Muscle of leg (tissue), 16 donors: ENCODE measurements at places on chromosomes 4 and X.

DNA sequence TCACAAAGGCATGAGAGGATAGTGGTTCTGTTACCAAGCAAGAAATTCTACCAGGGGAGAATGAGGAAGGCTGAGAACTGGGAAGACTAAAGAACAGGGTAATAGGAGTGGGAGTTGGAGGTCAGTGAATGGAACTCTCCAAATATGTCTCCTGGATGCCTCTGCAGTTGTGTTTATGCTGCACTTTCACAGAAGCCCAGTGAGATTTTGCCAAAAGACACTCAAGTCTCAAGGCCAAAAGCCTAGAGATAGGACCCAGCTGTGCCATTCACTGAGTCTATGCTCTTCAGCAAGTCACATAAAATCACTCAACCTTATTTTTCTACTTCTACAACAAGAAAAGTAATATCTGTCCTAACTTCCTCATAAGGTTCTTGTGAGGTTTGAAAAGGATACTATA lies 285.4 kb downstream of the UNC5C start:
- H3K36me3 ChIP-seq, result no peaks in the 10 kb centered on the region
- no peaks in the 10 kb centered on the region for H3K4me1 ChIP-seq
- no peak overlapping the region for H3K27ac ChIP-seq

GRCh38 chr4:102642631-102643298 lies 118.0 kb downstream of the MANBA start:
- H3K4me3 ChIP-seq, result no peak overlapping the region
- no peaks in the 10 kb centered on the region for H3K27me3 ChIP-seq
- peak; percentile 73 for DNase-seq
- H3K36me3 ChIP-seq, result peaks cover 5% of the 10 kb centered on the region
- H3K27ac ChIP-seq, result peak overlapping the region; percentile 8

- H3K4me1 ChIP-seq, result peaks cover 5% of the 10 kb centered on the region
- H3K4me3 ChIP-seq, result no peak overlapping the region
- no peak overlapping the region for H3K27ac ChIP-seq
- no peaks in the 10 kb centered on the region for H3K36me3 ChIP-seq
These were observed 33.3 kb upstream of the HPF1 start for GRCh38 chr4:169791062-169791461.

GRCh38 chr4:98706200-98706813 lies 47.9 kb upstream of the TSPAN5 start:
- no peak overlapping the region for H3K4me3 ChIP-seq
- DNase-seq, result no peak
- no peaks in the 10 kb centered on the region for H3K4me1 ChIP-seq
- no peaks in the 10 kb centered on the region for H3K27me3 ChIP-seq
- H3K27ac ChIP-seq, result no peak overlapping the region

- no peak for DNase-seq
- H3K4me1 ChIP-seq, result no peaks in the 10 kb centered on the region
- no peaks in the 10 kb centered on the region for H3K27me3 ChIP-seq
- H3K27ac ChIP-seq, result no peak overlapping the region
These were observed 367.5 kb upstream of the CTSO start for GRCh38 chr4:156321203-156321602.
